ENCODE measurements at places on chromosomes 13 and 19. TPM values are rescaled to one million over a fixed set of nuclear protein-coding genes. Genes with fewer than 3 reads are reported as not detected.

APOC4 gene
- total RNA-seq: not detected

DNA sequence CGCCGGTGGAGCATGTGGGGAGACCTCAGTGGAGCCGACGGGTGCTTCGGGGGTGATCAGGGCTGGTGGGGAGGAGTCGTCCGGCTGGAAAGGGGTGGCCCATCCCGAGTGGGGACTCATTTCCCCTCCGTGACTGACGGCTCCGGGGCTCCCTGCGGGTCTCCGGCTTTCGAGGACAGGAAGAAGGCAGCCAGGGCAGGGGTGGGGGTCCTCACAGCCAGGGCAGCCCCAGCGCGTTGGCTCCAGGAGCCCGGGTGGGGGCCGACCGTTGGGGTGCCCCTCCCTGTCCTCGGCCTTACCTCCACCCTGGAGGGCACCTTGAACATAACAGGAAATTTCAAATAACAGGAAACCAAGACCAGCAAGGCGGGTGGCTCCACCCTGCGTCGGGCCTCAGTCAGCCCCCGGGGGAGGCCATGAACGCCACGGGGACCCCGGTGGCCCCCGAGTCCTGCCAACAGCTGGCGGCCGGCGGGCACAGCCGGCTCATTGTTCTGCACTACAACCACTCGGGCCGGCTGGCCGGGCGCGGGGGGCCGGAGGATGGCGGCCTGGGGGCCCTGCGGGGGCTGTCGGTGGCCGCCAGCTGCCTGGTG is at the start of gene S1PR4:
Gene S1PR4 (plus strand): TSS at position 393 of the 596 bp plus-strand sequence. CDS start 24 bp downstream, at position 417.
- H3K36me3 ChIP-seq: no peaks in the 10 kb centered on the region
- no peaks in the 10 kb centered on the region for H3K27me3 ChIP-seq
- H3K4me3 ChIP-seq: no peak within 1 kb of the TSS
- H3K27ac ChIP-seq: no peak within 1 kb of the TSS

DNA sequence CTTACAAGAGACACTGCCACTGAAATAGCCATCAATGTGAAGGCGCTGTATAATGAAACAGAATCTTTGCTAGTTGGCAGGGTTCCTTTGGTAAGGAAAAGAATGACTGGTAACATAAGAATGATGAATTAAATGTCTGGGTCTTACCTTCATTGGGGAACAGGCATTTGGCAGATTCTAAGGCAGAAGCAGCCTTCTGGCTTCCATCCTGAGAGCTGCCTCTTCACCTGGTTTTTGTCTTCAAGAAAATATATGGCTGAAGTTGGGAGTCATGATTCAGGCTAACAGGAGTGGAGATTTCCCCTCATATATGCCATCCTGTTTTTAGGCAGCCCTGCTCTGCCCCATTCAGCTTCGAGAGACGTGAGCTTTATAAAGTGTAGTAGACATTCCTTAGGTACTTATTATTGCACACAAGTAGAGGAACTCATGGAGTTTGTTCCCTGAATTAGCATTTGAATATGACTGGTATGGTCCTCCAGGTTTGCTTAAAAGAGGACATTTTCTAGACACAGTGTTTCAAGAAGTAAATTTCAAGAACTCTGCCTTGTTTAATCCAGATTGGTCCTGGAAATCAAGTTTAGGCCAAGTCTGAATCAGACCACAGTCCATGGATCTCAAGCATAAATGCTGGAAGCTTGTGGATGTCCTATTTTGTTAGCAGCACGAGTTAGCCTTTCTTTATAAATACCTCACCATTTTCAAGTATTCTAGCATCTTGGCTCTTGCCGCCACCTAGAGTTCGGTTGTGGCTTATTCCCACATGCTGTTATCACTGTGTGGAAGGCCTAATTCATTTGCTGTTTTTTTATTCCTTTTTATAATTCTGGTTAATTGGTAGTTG is 56.2 kb upstream of the AKAP11 start:
- H3K36me3 ChIP-seq: peaks cover 21% of the 10 kb centered on the region
- peak; percentile 28 for DNase-seq
- no peaks in the 10 kb centered on the region for H3K27me3 ChIP-seq

DNA sequence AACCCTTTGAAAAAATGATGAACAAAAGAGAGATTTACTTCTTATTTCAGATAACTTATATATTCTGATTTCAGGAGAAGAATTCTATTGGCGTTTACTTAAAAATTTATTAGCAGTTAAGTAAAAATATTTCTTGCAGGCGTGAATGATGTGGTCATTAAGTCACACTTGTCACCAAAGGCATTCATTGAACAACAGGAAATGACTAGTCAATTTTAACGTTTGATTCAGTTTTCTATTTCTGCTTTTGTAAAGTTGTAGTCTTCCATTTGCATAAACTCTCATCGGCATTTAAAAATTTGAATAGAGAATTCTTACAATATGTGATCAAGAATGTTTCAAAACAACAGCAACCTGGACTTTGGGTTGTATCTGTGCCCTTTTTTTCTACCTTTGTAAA is 83.4 kb downstream of the GPR12 start:
- no peak for DNase-seq
- H3K4me3 ChIP-seq: no peak overlapping the region
- H3K27me3 ChIP-seq: no peaks in the 10 kb centered on the region
- no peak overlapping the region for H3K27ac ChIP-seq
- H3K4me1 ChIP-seq: peaks cover 22% of the 10 kb centered on the region
- H3K36me3 ChIP-seq: peaks cover 23% of the 10 kb centered on the region

DNA sequence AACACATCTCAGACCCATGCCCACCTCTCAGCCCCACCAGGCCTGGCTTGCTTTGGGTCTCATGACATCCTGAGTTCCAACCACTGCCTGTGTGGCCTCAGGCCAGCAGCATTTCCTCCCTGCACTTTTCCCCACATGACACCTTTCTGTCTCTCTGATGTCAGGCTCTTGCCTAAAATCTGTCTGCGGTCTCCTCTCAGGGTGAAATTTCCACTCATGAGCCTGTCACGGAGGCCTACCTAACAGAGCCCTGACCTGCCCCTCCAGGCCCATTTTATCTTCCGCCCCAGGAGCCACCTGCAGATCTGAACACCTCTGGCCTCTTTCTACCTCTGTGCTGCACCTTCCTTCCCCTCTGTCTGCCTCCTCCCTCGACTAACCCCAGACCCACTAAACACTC is 93.5 kb downstream of the ZDHHC20 start:
- H3K4me3 ChIP-seq: no peak overlapping the region
- H3K27me3 ChIP-seq: no peaks in the 10 kb centered on the region
- H3K36me3 ChIP-seq: peaks cover 6% of the 10 kb centered on the region
- DNase-seq: no peak
- H3K4me1 ChIP-seq: no peaks in the 10 kb centered on the region

TEKTIP1 gene
- 2.0 TPM for total RNA-seq

- peaks cover 4% of the 10 kb centered on the region for H3K4me1 ChIP-seq
- no peak for DNase-seq
- H3K4me3 ChIP-seq: no peak overlapping the region
- H3K27me3 ChIP-seq: no peaks in the 10 kb centered on the region
- no peak overlapping the region for H3K27ac ChIP-seq
Observed at GRCh38 chr13:76939215-76939614, 9.1 kb upstream of the ACOD1 start.

- H3K4me3 ChIP-seq: no peak overlapping the region
- H3K36me3 ChIP-seq: peaks cover 6% of the 10 kb centered on the region
- peaks cover 38% of the 10 kb centered on the region for H3K4me1 ChIP-seq
- H3K27me3 ChIP-seq: no peaks in the 10 kb centered on the region
Observed at GRCh38 chr19:46878613-46879375, 18.0 kb downstream of the ARHGAP35 start.

GRCh38 chr13:111469916-111470506 is 149.6 kb downstream of the TEX29 start:
- DNase-seq: no peak
- no peak overlapping the region for H3K27ac ChIP-seq
- peaks cover 11% of the 10 kb centered on the region for H3K27me3 ChIP-seq

DNA sequence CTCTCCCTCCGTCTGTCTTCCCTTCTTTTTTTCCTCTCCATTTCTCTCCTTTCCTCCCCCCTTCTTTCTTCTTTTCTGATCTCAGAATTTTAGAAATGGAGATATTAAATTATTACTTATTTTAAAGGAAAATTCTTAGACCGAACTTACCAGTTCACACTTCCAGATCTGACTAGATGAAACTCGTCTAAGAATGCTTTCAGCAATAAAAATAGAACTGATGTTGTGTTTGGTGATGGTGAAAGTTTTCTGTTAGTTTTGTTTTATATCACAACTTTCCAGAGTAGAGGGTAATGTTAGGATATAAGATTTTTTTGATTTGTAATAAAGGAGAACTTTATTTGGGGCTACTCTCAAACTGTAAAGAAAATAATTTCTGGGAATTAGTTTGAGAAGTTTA is 29.9 kb downstream of the UCHL3 start:
- H3K27ac ChIP-seq: no peak overlapping the region
- H3K4me3 ChIP-seq: no peak overlapping the region
- H3K27me3 ChIP-seq: no peaks in the 10 kb centered on the region
- peaks cover 22% of the 10 kb centered on the region for H3K36me3 ChIP-seq
- no peak for DNase-seq

DNA sequence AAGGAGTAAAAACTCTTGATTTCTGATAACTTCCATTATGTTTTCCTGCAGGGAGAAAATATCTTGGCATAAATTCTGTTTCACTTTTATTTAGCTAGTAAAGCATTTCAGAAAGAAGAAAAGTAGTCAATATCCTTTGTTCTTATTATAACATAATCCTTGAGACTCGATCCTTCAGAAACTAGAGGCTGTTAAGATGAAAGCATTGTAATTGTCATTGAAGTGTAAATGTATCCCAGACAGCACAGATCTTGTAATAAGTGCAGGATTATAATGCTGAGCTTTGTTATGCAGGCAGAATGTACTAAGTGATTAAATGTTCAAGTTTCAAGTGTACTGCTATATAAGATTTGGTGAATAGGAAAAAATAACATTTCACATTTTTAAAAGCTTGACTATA is 225.2 kb upstream of the ATXN8OS start:
- H3K4me3 ChIP-seq: no peak overlapping the region
- H3K4me1 ChIP-seq: no peaks in the 10 kb centered on the region
- H3K27ac ChIP-seq: no peak overlapping the region
- DNase-seq: no peak
- no peaks in the 10 kb centered on the region for H3K27me3 ChIP-seq

DNA sequence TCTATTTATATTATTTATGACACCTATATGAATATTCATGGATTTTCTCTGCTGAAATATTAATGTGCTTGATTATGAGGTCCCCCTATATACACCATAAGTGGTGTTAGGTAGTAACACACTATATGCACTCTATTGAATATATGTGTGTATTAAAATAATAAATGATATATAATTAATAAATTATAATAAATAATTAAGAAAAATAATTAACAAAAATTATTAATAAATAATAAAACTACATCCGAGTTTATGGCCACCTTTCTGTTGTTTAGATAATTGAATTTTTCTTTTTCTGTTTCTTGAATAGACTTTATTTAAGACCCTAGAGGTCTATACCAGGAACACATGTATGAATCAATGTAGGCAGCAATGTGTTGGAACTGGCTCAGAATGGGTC is 20.9 kb upstream of the ARHGEF18 start:
- no peak for DNase-seq
- H3K4me1 ChIP-seq: no peaks in the 10 kb centered on the region
- H3K4me3 ChIP-seq: no peak overlapping the region

POU2F2 gene
- 2.5 TPM for total RNA-seq

DNA sequence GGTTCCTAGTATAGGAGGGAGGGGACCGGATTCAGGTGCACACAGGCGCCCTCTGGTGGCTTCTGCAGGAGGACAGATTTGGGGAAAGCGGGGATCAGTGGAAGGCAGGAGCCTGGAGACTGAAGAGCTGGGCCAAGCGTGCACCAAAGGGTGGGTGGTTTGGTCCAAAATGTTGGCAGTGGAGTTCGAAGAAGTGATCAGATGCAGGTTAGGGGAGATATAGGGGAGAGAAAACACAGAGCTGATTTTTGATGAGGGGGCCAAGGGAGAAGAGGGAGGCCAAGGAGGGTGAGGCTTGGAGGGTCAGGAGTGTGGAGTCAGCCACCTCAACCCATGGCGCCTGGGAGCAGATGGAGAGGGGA is 6.8 kb upstream of the CARM1 start:
- peak; percentile 92 for DNase-seq
- H3K4me1 ChIP-seq: peaks cover 31% of the 10 kb centered on the region
- no peaks in the 10 kb centered on the region for H3K36me3 ChIP-seq
- H3K27me3 ChIP-seq: no peaks in the 10 kb centered on the region
- H3K27ac ChIP-seq: peak overlapping the region; percentile 63
- H3K4me3 ChIP-seq: peak overlapping the region; percentile 38

SIGLEC12 gene
- total RNA-seq: not detected

- H3K4me1 ChIP-seq: no peaks in the 10 kb centered on the region
- DNase-seq: no peak
- no peaks in the 10 kb centered on the region for H3K36me3 ChIP-seq
- H3K27me3 ChIP-seq: peaks cover 10% of the 10 kb centered on the region
- no peak overlapping the region for H3K27ac ChIP-seq
Observed at GRCh38 chr13:44132710-44133109, 240.9 kb upstream of the SERP2 start.

GRCh38 chr19:34273121-34273520 is 18.8 kb downstream of the GARRE1 start:
- no peak overlapping the region for H3K4me3 ChIP-seq
- H3K4me1 ChIP-seq: peaks cover 26% of the 10 kb centered on the region
- H3K36me3 ChIP-seq: no peaks in the 10 kb centered on the region
- no peaks in the 10 kb centered on the region for H3K27me3 ChIP-seq
- DNase-seq: no peak
- peak overlapping the region; percentile 39 for H3K27ac ChIP-seq

GRCh38 chr13:99357941-99358340 is 50.7 kb upstream of the GPR183 start:
- H3K4me1 ChIP-seq: peaks cover 34% of the 10 kb centered on the region
- no peaks in the 10 kb centered on the region for H3K27me3 ChIP-seq
- peak overlapping the region; percentile 36 for H3K27ac ChIP-seq
- DNase-seq: no peak
- H3K36me3 ChIP-seq: peaks cover 38% of the 10 kb centered on the region

- H3K4me1 ChIP-seq: peaks cover 14% of the 10 kb centered on the region
- no peaks in the 10 kb centered on the region for H3K36me3 ChIP-seq
- H3K4me3 ChIP-seq: peak overlapping the region; percentile 84
- no peak overlapping the region for H3K27ac ChIP-seq
- DNase-seq: no peak
Observed at GRCh38 chr19:1105873-1106840, 2.4 kb downstream of the GPX4 start.

DNA sequence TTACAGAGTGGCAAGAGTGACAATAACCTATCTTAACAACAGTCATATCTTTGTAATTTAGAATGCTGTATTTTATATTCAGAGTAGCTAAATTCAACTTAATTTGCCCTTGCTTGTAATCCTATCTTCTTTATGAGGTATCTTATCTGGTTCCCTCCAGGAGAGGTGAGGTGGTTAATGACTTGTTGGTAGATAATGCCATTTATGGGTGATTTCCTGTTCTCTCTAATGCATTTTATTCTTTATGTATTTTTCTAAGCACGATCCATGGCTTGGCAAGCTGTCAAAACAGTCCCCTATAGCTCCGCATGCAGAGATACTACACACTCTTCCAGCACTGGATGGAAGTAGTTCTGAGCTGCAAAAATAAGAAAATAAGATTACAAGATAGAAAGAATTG is 267.9 kb downstream of the LMO7 start:
- H3K4me1 ChIP-seq: no peaks in the 10 kb centered on the region
- no peak overlapping the region for H3K27ac ChIP-seq
- no peaks in the 10 kb centered on the region for H3K27me3 ChIP-seq
- no peak for DNase-seq
- H3K4me3 ChIP-seq: no peak overlapping the region
- H3K36me3 ChIP-seq: no peaks in the 10 kb centered on the region

Measured in neural crest cell (in vitro differentiated cells).